ENCODE measurements at places on chromosomes 1 and 21.

- DNase-seq: no peak
Observed at GRCh38 chr1:92822879-92823278, 9.0 kb upstream of the RPL5 start.

DNA sequence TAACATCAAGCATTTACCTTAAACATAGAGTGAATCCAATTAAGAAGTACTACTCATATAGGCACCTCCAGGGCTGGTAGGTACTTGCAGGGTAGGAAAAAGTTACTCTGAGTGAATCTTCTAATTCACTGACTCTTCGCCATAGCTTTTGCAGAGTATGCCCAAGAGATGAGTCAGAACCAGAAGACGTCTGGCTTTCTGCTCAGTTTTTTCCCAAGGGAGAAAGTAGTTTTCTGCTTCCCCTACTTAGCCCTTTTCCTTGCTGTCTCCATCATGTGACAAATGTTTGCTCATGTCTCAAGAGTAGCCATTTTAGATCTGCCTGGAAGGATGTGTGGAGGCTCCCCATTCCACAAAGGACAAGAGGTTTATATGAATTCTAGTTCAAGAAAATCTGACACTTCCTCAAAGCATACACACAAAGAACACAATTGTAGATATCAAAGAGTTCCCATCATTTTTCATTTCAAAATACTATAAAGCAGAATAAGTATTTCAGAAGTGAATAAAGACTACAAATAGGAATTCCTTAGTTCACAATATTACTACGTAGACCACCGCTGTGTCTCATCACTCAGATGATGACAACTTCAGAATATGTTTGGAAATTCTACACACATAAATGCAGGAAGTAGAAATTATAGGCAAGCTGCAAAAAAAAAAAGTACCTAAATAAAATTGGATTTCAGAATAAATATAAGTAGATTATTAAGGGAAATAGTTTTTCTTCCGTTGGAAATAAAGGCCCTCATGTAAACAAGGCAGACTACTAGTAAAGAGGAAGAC, 98.5 kb downstream of the ASH1L start:
- DNase-seq: no peak

DNA sequence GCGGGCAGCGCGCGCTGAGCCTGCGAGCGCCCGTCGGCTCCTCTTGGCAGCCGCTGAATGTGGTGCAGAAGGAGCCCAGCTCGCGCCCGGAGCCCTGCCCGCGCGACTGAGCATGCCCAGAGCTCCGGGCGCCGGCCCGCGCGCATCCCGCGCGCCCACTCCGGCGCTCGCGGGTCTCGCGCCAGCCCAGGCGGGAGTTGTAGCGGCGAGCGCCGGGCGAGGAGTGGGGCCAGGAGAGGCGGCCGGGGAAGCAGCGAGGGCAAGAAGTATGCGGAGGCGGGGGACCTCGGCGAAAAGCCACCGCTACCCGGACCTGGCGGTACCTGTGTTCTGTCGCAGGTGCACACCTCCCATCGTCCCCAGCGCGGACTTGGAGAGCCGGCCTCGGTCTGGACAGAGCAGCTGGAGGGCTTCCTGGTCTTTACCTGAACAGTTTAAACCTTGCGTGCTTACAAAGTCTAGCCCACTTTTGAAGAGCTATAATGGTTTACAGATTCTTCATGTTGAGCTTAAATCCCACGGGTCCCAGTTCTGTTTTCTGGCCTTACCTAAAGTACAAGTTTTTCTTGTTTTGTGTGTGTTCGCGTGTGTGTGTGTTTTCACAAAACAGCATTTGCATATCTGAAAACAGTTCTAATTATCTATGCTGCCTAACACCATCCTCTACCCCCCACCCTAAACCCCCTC, at the start of gene DDAH1:
Gene DDAH1, minus strand, starts transcription at position 61 of the 687 bp plus-strand sequence. CDS start 114 bp downstream, outside the sequence.
- peak; percentile 82 for DNase-seq

DNA sequence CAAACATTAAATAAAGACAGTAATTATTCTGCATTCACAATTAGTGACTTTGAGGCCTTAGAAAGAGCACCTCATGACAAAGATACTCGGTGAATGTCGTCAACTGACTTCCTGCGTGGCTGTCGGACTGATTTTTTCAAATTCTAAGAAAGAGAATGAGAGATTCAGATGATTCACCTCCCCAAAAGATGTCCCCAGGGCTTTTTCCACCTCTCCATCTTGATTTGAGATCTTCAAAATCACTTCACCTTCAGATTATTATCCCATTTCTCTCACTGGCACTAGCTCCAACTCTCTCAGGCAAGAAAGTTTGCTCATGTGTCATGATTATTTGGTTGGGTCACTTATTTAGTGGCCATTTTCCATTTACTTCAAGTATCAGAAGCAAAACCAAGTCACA, 5.0 kb upstream of the EDEM3 start:
- no peak for DNase-seq

DNA sequence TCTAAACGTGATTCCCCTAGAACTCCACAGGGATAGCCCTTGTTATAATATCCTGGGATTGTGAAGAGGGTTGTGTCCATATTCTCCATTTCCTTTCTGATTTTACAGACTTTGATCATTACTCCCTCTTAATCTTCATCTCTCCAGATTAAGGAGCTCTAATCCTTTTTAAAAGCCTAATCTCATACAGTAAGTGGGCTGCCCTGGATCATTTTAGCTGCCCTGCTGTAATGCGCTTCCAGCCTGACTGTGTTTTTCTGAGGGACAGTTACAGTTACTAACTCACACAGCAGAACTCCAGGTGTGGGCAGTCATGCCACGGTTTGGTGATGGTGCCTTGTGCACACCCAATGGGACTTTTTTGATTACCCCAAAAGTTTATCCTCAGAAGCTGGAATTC, 33.5 kb downstream of the PROX1 start:
- DNase-seq: no peak

DNA sequence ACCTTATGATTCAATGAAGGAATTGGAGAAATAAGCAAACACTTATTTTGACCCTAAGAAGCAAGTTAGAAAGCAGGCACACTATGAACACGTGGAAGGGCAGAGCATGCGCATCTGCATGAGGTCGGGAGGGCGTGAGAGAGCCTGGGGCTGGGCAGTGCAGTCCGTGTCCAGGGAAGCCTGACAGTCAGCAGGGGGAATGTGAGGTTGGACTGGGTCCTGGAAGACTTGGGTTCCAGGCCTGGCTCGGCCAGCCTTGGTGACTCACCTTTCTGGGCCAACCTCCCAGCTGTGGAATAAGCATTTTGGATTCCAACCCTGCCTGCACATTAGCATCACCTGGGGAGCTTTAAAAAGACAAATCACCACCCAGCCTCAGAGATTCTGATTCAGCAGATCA, 26.6 kb upstream of the LMX1A start:
- peak; percentile 9 for DNase-seq

- DNase-seq: no peak
Observed at GRCh38 chr1:229273507-229274232, 2.8 kb downstream of the RAB4A start.

GRCh38 chr1:12170263-12170671, 3.5 kb downstream of the TNFRSF1B start:
- DNase-seq: no peak

DNA sequence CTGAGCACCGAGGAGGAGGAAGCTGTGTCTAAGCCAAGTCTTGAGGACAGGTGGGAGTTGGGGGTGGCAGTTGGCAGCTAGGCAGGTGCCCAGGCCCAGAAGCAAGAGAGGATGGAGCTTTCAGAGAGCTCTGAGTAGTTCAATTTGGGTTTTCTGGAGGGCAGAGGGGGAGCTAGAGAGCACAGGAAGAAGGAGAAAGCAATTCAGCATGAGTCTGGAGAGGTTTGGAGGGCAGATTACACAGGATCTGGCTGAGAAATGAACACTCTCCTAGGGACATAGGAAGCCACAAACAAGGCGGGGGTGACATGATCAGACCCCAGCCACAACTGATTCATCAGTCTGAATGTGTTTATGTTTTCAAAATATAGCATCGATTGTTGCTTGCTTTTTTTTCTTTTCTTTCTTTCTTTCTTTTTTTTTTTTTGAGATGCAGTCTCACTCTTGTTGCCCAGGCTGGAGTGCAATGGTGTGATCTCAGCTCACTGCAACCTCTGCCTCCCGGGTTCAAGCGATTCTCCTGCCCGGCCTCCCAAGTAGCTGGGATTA, 23.8 kb downstream of the PTPRF start:
- peak; percentile 56 for DNase-seq

DNA sequence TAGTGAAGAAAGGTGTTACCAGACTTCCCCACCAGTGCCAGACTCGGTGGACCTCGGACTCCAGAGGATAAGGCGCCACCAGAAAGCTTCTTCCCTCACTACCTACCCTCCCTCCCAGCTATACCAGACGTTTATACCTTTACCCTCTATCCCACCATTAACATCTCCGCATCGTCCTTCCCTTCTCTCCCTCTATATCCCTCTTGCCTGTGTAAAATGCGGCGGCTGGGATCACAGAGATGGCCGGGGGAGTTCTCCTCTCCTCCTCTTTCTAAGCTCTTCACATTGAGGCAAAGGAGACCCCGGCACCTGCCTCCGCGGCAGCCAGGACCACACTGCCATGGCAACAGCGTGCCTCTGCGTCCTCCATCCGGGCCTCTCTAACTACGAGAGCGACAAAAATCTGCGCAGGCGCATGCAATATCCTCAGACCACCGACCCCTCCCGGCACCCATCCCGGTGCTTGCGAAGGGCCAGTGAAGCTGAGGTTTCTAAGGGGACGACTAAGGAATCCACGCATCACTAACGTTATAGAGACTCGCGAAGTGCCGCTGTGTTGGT, at the start of gene CCDC181:
Gene CCDC181, minus strand, starts transcription at position 394 of the 561 bp plus-strand sequence. CDS start 2,547 bp downstream, outside the sequence.
- peak; percentile 81 for DNase-seq

DNA sequence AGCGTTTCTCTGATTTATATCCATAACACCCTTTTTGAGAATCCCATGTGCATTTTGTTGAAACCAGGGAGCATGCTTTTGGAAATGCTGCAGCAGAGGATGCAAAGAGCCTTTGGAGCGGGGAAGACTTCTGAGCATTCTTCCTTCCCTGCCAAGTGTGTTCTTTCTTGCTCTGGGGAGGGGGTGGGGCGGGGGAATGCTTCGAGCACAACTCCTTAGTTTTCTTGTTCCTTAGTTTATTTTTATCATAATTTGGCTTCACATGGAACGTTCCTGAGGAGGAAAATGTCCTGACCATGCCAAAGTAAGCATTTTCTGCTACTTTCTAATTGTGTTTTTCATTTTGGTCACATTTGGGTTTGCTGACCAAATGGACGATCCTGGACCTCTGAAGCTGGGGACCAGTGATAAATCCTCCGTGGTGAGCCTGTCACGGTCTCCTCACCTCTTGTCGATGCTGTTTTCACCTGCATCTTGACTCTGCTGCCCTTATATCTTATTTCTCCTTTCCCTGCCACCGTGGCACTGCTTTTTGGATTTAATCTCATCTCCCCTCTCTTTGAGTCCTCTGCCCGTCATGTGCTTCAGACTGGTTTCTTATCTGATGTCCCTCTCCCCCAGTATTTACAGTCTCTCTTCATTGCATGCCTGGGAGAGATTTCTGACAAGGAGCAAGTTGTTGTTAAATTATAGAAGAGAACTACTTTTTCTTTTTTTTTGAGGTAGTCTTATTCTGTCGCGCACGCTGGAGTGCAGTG, 2.4 kb downstream of the CTPS1 start:
- DNase-seq: no peak

DNA sequence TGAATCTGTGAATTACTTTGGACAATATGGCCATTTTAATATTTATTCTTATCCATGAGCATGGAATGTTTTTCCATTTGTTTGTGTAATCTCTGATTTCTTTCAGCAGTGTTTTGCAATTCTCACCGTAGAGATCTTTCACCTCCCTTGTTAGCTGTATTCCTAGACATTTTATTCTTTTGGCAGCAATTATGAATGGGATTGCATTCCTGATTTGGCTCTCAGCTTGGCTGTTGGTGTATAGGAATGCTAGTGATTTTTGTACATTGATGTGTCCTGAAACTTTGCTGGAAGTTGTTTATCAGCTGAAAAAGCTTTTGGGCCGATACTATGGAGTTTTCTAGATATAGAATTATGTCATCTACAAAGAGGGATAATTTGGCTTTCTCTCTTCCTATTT, 44.2 kb upstream of the NEGR1 start:
- DNase-seq: no peak

GRCh38 chr1:3491291-3492246, 37.1 kb downstream of the ARHGEF16 start:
- peak; percentile 94 for DNase-seq

GRCh38 chr1:3625151-3625907, 514 bp downstream of the TPRG1L start:
- no peak for DNase-seq

DNA sequence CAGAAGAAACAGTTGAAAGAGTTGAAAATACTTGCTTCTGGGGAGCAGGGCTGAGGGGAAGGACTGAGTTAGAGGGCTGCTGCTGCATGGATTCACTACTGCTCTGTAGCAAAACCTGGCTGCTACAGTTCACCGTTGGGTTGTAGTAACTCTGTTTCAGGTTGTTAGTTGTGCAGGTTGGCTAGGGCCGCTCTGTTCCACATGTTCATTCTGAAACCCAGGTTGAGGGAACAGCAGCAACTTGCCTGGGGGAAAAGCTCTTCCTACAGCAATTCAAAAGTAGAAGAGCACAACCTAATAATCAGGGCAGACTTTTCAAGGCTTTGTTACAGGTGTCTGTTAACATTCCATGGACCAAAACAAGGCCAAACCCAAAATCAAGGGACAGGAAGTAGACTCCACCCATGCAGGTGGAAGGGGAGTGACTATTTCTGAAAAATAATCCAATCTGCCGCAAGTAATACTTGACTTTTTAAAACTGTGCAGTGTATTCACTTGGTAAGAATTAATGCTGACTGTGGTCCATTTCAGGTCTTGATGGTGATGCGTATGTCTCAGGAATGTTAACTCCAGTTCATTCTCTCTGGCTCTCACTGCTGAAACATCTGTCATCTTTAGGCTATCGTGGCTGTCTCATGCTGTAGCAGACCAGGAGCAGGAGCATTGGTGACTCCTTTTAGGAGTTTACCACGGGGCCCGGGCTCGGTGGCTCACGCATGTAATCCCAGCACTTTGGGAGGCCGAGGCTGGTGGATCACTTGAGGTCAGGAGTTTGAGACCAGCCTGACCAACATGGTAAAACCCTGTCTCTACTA, 5.1 kb upstream of the PARK7 start:
- no peak for DNase-seq
